CD4-positive, alpha-beta T cell (primary cell): ENCODE measurements at places on chromosomes 2 and 18.

- peak; percentile 52 for DNase-seq
- H3K36me3 ChIP-seq: no peaks in the 10 kb centered on the region
- H3K4me3 ChIP-seq: no peak overlapping the region
Measured at GRCh38 chr2:148674063-148675020, 29.8 kb downstream of the EPC2 start.

DNA sequence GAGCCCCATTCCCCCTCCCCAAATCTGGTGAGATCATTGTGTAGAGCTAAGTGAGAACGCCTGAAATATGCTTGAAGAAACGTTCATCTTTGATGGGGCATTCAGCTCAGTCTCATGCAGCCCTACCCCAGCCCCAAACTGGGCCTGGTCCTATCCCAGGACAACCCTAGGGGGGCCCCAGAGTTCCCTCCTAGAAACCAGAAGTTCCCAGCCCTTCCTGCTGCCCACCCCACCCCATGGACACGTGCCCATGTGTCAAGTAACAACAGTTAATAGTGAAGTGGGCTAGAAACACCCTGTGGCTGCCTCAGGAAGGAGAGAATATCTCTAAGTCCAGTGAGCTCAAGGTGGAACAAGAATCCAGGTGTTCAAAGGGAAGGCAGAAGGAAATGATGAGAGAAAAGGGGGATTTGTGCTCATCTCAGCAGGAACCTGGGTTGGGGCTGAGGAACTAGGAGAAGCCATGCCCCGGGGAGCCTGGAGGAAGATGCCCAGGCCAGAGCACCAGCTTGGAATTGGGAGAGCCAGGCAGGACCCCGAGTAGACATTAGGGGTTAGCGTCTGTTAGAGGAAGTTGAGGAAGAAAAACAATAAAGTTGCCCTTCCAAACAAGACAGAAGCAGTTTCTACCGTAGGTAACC, 20.1 kb upstream of the SLC20A1 start:
- peaks cover 63% of the 10 kb centered on the region for H3K4me1 ChIP-seq
- no peak overlapping the region for H3K4me3 ChIP-seq
- no peaks in the 10 kb centered on the region for H3K27me3 ChIP-seq
- no peaks in the 10 kb centered on the region for H3K36me3 ChIP-seq

DNA sequence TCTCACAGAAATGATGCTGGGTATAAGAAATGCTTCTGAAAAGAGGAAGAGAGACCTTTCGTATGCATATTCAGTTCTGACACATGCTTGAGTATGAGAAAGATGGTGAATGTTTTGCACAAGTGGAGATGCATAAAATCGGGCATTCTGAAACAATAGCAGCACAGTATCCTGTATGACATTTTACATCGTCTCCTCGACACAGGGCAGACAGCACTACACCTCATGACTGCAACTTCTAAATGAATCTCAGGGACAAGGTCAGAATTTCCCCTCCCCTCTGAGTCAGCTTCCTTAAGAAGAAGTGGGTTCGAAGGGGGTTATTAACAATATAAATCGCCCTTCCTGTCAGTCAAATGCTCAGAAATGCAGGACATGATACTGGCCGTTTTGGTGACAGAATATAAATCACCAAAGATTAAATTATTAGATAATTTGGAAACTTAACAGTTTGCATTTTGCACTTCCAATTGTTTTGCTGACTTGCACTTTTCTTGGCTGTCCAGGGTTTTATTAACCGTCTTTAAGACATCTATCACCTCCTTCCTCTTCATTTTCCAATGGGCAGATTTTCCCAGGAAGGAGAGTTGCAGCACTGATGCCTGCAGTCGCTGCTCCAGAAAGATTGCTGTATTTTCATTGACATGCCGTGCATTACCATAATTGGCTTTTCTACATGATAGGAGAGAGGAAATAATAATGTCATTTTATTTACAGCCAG, 57.2 kb downstream of the TSHZ1 start:
- no peaks in the 10 kb centered on the region for H3K27me3 ChIP-seq
- no peaks in the 10 kb centered on the region for H3K36me3 ChIP-seq
- no peak overlapping the region for H3K4me3 ChIP-seq
- no peak overlapping the region for H3K27ac ChIP-seq
- no peak for DNase-seq

DNA sequence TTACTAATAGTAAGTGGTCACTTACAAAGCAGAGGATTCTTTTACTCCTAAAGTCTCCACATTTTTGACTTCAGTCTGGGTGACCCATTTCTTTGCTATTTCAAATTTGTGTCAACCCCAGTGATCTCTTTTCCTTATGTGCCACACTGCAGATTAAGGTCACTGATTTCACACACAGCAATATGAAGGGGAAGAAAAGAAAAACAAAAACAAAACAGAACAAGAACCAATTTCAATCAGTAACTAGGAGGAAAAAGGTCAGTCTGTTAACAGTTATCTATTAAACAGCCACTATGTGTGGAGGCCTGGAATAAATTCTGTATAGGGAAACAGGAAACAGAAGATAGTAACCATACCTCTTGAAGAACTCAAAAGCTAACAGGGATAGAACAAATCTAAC, 72.0 kb upstream of the ACVR2A start:
- H3K27me3 ChIP-seq: no peaks in the 10 kb centered on the region
- no peaks in the 10 kb centered on the region for H3K36me3 ChIP-seq
- H3K27ac ChIP-seq: no peak overlapping the region
- H3K4me1 ChIP-seq: no peaks in the 10 kb centered on the region
- no peak overlapping the region for H3K4me3 ChIP-seq

- no peak overlapping the region for H3K4me3 ChIP-seq
- no peaks in the 10 kb centered on the region for H3K36me3 ChIP-seq
- H3K27me3 ChIP-seq: peaks cover 4% of the 10 kb centered on the region
- no peaks in the 10 kb centered on the region for H3K4me1 ChIP-seq
- DNase-seq: no peak
Measured at GRCh38 chr2:128640166-128640844, 321.6 kb upstream of the HS6ST1 start.

DNA sequence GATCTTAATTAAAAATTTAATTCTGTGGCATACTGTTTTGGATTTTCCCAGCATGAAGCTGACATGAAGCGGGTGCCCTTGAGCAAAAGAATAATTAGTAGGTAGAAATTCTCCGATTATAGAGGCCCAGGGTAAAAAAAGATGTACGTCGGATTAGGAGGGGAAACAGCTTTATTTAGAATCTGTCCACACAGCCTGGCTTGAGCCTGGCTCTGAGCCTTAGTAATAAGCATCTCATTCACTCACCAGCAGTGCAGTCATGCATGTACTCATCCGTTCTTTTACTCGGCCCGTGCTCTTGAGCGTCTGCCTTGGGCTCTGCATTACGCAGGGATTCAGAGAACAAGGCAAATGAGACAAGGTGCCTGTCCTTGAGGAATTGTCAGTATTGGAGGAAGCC, 219.3 kb downstream of the AGAP1 start:
- DNase-seq: no peak
- no peaks in the 10 kb centered on the region for H3K36me3 ChIP-seq
- H3K27ac ChIP-seq: no peak overlapping the region
- H3K4me3 ChIP-seq: no peak overlapping the region

DNA sequence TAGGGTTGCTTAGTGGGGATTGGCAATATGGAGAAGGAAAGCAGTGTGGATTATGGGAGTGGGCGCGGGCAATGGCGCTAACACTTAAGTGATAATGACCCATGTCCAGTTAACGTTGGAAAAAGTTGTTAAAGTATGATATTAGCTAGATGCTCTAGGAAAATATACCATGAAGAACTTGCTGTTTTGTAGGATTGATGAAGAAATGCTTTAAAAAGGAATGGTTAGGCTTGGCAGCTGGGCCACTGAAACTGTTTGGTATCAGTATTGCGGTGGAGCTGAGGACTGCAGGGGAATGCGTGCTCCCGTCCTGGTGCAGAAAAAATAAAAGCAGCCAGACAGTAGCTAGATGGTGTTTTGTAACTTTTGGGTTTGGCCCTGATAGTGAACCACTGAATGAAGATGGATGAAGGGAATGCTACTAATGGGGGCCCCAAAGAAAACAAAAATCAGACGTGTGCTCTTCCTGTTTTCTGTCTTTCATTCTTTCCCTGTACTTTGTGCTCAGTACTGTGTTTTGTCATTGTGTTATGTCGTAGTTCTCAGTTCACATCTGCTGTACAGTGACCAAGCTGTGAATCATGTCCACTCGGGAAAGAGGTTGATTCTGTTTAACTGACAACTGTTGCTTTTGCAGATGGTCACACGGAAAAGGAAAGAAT, 999 bp downstream of the INSIG2 start:
- no peaks in the 10 kb centered on the region for H3K36me3 ChIP-seq
- H3K27ac ChIP-seq: no peak overlapping the region
- DNase-seq: peak; percentile 22
- H3K4me3 ChIP-seq: peak overlapping the region; percentile 91
- H3K4me1 ChIP-seq: peaks cover 10% of the 10 kb centered on the region
- no peaks in the 10 kb centered on the region for H3K27me3 ChIP-seq

GRCh38 chr2:119290859-119291587, 67.4 kb downstream of the STEAP3 start:
- no peaks in the 10 kb centered on the region for H3K36me3 ChIP-seq
- H3K27me3 ChIP-seq: no peaks in the 10 kb centered on the region
- H3K4me3 ChIP-seq: no peak overlapping the region
- H3K4me1 ChIP-seq: no peaks in the 10 kb centered on the region

GRCh38 chr2:203737360-203737759, 30.9 kb downstream of the CD28 start:
- peaks cover 78% of the 10 kb centered on the region for H3K4me1 ChIP-seq
- DNase-seq: no peak
- H3K27me3 ChIP-seq: no peaks in the 10 kb centered on the region
- H3K27ac ChIP-seq: peak overlapping the region; percentile 79

GRCh38 chr2:30095402-30095801, 51.4 kb upstream of the YPEL5 start:
- H3K36me3 ChIP-seq: no peaks in the 10 kb centered on the region
- peaks cover 10% of the 10 kb centered on the region for H3K27me3 ChIP-seq
- H3K27ac ChIP-seq: no peak overlapping the region
- no peak overlapping the region for H3K4me3 ChIP-seq

- no peaks in the 10 kb centered on the region for H3K4me1 ChIP-seq
- no peaks in the 10 kb centered on the region for H3K27me3 ChIP-seq
- no peaks in the 10 kb centered on the region for H3K36me3 ChIP-seq
- no peak for DNase-seq
- H3K27ac ChIP-seq: no peak overlapping the region
- H3K4me3 ChIP-seq: no peak overlapping the region
Measured at GRCh38 chr2:189137519-189137918, 42.0 kb downstream of the COL5A2 start.
